ENCODE measurements at places on chromosomes 5 and 9.

GRCh38 chr5:66661149-66661548 is 65.0 kb downstream of the MAST4 start:
- DNase-seq: no peak

- DNase-seq: no peak
These were observed 166.6 kb downstream of the ELAVL2 start for GRCh38 chr9:23659346-23660006.

DNA sequence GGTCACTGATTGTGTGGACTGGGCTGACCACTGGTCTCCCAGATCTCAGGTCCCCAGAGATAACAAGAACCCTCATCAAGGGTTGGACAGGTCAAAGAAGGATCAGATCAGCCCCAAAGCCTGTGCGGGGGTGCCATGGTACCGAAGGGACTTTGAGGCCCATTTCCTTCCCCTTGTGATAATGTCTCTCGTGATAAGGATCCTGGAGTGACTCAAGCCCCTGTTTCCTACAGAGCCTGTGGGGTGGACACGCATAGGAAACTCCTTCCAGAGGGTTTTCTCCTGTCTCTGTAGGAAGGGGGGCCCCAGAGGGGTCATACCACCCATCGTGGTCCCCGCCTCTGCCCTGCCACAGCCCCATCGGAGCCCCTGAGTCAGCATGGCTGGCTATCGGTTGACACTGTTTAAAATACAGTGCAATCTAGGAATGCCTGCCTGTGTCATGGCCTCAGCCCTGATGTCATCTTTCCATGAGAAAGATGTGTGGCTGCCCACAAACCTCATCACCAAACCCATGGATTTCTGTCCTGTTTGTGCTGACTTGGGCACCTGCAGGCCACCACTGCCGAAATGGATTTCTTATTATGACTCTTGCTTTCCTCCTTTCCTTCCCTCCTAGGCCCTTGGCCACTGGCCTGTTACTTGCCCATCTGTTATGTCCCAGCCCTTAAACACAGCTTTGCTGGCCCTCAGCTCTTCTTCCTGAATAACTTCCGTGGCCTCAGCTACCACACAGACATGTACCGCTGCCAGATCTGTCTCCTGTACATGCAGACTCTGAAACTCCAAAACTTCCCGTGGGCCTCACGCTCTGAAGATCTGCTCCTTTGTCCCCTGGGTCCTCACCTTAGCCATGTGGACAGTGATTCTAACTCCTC is 2.9 kb upstream of the CSF2 start:
- no peak for DNase-seq

DNA sequence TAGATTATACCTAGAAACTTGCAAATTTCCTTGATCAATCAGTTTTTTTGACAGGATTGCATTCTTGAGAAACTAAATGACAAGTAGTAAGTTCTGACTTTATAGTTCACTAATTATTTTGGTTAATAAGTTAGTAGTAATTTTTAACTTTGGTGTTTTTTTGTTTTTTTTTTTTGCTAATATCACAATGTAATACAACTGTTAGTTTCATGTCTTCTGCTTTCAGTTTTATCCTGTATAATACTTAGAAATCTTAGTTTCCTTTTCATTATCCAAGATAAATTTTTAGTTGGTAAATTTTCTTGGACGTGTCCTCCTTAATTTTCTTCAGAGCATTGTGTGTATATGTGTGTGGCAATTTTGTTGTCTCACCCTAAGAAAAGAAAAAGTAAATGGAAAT is 57.8 kb downstream of the CWC27 start:
- DNase-seq: no peak

DNA sequence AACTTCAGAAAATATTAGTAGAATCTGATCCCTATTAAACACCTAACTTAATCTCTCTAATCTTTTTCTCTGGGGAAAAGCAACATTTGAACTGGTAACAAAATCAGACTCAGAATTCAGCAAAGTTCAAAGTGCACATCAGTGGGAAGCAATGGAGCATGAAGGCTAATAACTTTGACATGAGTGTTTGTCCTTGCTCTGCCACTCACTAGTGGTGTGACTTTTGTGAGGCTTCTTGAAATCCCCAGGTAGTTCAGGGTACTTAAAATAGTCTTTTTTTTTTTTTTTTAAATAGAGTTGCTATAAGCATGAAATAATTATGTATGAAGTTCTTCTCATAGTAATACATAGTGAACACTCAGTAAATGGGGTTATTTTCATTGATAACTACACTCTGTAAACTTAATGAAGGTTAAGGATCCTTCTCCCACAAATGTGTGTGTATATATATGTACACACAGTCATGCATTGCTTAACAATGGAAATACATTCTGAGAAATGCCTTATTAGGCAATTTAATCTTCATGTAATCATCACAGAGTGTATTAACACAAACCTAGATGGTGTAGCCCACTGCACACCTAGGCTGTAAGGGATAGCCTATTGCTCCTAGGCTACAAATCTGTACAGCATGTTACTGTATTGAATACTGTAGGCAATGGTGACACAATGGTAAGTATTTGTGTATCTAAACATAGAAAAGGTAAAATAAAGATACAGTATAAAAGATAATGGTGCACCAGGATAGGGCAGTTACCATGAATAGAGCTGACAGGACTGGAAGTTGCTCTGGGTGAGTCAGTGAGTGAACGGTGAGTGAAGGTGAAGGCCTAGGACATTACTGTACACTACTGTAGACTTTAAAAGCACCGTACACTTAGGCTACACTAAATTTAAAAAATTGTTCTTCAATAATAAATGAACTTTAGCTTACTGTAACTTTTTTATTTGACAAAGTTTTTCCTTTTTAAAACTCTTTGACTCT is 73.3 kb upstream of the HMHB1 start:
- no peak for DNase-seq
